ENCODE measurements at places on chromosomes 7 and 10.

DNA sequence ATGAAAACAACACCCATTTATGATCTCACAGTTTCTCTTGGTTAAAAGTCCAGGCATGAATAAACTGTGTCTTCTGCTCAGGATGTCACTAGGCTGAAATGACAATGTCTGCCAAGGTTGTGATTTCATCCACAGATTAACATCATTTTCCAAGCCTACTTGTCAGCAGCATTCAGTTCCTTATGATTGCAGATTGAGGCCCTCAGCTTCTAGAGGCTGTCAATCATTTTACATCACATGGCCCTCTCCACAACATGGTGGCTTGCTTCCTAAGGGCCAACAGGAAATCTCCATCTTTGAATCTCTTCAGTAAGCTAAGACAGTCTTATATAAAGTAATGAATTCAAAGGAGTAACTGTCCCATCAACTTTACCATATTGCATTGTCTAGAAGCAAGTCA is 377.6 kb downstream of the ANKRD7 start:
- DNase-seq = no peak

GRCh38 chr10:91887272-91888076 is 21.8 kb downstream of the FGFBP3 start:
- DNase-seq = peak; percentile 32

DNA sequence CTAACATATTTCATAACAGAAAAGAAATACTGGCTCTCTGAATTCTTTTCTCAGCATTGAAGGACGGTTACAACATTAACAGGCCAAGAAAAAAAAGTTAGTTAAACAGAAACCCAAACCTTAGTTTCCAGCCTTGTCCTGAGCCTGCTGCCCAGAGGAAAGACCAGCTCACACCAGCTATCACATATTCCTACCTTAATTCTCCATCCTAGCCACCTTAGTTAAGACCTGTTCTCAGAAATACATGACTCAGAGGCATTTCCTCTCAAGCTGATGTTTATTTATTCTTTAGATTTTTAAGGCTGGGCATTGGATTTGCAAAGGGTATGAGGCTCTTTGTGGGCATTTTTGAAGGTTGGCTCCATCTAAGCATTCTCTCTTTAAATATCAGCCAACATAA is 34.3 kb upstream of the ADAM12 start:
- DNase-seq = no peak

- DNase-seq = peak; percentile 59
These were observed 2.8 kb upstream of the LZTS2 start for GRCh38 chr10:100996678-100997359.

DNA sequence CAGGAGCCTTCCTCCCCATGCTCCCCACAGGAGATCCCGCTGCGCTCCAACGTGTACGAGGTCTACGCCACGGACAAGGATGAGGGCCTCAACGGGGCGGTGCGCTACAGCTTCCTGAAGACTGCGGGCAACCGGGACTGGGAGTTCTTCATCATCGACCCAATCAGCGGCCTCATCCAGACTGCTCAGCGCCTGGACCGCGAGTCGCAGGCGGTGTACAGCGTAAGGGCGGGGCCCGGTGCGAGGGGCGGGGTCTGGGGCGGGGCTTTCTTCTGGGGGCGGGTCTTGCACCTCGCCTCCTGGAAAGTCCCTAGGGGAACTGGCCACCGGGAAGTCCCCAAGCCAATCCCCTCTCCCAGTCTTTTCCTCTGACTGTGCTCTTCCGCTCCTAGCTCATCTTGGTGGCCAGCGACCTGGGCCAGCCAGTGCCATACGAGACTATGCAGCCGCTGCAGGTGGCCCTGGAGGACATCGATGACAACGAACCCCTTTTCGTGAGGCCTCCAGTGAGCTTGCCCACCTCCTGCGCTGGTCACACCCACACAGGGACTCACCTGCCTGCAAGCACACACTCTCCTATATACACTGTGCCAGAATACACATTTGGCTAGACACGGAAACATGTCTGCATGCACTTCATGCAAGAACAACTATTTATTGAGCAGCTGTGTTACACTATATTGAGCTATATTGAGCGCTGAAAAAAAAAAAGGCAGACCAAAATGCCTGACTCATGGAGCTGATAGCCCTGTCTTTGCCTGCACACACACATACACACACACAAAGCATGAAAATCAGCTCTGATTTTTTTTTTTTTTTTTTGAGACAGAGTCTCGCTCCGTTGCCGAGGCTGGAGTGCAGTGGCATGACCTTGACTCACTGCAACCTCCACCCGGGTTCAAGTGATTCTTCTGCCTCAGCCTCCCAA is 32.7 kb upstream of the VSIR start:
- peak; percentile 81 for DNase-seq

- DNase-seq = no peak
These were observed 207.4 kb downstream of the ADARB2 start for GRCh38 chr10:1529806-1530413.

All from mucosa of descending colon (tissue), 3 donors.